H1 (cell line): ENCODE measurements at places on chromosomes 11 and 22. TPM values are rescaled to one million over a fixed set of nuclear protein-coding genes. Genes with fewer than 3 reads are reported as not detected.

The GNG3 gene
- polyA plus RNA-seq, result 10.9 and 12.1 TPM in 2 replicates

The TSPAN18 gene
- 5.2 and 7.0 TPM in 2 replicates for polyA plus RNA-seq

The TPBGL gene
- polyA plus RNA-seq, result 0.25 and 0.26 TPM in 2 replicates

The TRIM6 gene
- polyA plus RNA-seq, result 21.8 and 23.3 TPM in 2 replicates

The APOBEC3F gene
- 4.0 and 5.5 TPM in 2 replicates for polyA plus RNA-seq

The INS gene
- polyA plus RNA-seq, result not detected in 2 replicates

The TTC36 gene
- 0.14 TPM in 1 of 2 replicates, not detected in the other for polyA plus RNA-seq

The FGF19 gene
- polyA plus RNA-seq, result 9.6 and 14.8 TPM in 2 replicates

The PGA3 gene
- polyA plus RNA-seq, result 0.20 TPM in 1 of 2 replicates, not detected in the other

The CARD10 gene
- polyA plus RNA-seq, result 13.5 and 17.4 TPM in 2 replicates

The GLB1L3 gene
- polyA plus RNA-seq, result 14.9 and 19.7 TPM in 2 replicates

The NXPE4 gene
- not detected in 2 replicates for polyA plus RNA-seq

The RASGRP2 gene
- polyA plus RNA-seq, result 45.7 and 50.4 TPM in 2 replicates

The OOSP4B gene
- not detected in 2 replicates for polyA plus RNA-seq

The NCAM1 gene
- polyA plus RNA-seq, result 2.9 and 3.1 TPM in 2 replicates

The LRRC4C gene
- 0.23 and 0.25 TPM in 2 replicates for polyA plus RNA-seq

The TRIOBP gene
- polyA plus RNA-seq, result 18.2 and 36.0 TPM in 2 replicates

The GSTP1 gene
- 3,329 and 3,697 TPM in 2 replicates for polyA plus RNA-seq

The SLC15A3 gene
- polyA plus RNA-seq, result 31.0 and 36.4 TPM in 2 replicates

The MS4A10 gene
- not detected in 2 replicates for polyA plus RNA-seq

The CARD16 gene
- polyA plus RNA-seq, result not detected in 2 replicates

The MRGPRD gene
- polyA plus RNA-seq, result not detected in 2 replicates

The ENTHD1 gene
- polyA plus RNA-seq, result not detected in 2 replicates

The SLC25A45 gene
- polyA plus RNA-seq, result 0.59 and 0.97 TPM in 2 replicates

The ATP6V1E1 gene
- polyA plus RNA-seq, result 49.3 and 80.4 TPM in 2 replicates
